ENCODE measurements at places on chromosomes 1 and 21. TPM values are rescaled to one million over a fixed set of nuclear protein-coding genes. Genes with fewer than 3 reads are reported as not detected.
A peak's percentile ranks its signal among the peaks of the same experiment; 100 is the strongest.

GRCh38 chr1:219472596-219472995 is 140.3 kb downstream of the ZC3H11B start:
- no peak for DNase-seq

Gene PLEKHM2
- 40.6 TPM for total RNA-seq

GRCh38 chr1:205669341-205670149 is 10.8 kb downstream of the SLC45A3 start:
- no peak for DNase-seq

Gene CCDC27
- total RNA-seq, result not detected

Gene ZFP69B
- 2.5 TPM for total RNA-seq

GRCh38 chr1:223207293-223208066 is 64.4 kb upstream of the TLR5 start:
- no peak for DNase-seq

DNA sequence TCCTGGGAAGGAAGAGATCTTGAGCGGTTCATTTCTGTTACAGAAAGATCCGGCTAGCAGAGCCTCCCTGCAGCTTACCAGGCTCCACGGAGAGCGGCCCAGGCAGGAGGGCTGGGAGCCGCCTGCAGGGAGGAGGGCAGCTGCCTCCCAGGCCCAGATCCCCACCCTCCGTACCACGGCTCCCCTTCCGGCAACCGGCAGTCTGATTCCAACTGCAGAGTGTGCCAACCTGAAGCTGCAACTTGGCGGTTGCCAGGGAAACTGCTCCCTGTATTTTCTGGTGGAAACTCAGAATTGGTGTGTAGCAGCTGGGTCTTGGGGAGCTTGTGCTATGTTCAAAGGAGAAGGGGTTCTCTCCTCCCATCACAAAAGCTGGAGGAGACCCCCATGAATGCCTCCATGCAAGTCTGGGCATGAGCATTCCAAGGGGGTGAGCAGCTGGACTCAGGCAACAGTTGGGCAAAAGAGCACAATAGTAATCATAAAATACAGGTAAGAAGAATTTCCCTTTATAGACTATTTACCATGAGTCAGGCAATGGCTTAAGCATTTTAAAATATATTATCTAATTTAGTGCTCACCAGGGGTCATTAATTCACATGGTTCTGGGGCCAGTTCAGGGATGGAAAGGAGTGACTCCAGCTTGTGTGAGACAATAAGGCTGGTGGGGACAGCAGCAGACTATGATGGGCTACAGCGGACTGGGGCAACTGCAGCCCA is 46.1 kb upstream of the KAZN start:
- no peak for DNase-seq

DNA sequence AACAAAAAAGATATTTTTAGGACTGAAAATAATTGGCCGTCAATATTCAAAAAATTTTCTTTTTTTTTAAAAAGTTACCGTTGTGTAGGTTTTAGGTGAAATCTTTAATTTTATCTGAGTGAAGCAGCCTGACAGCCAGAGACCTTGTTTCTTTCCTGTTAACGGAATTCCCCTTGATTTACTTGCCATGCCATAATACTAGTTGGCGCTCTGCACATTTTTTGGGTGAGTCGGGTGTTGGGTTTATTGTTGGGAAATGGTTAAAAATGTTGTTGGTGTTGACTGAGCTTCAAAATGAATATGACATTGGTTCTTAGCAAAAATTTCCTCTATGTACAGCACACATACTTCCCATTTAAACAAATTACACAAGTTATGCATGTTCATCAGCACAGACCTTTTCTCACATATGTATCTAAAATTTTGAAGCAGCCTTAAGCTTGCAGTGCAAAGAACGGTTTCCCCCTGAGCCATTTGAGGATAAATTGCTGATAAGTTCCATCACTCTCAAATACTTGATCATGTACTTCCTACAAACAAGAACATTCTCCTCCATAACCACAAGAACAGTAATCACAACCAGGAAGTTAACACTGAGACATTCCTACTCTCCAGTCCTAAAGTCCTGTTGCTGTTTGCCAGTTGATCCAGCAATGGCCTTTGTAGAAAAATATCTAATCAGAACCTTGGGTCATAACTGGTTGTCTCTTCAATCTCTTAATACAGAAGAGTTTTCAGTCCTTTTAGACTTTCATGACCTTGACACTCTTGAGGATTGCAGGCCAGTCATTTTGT is 34.2 kb downstream of the CAMTA1 start:
- DNase-seq, result no peak

- no peak for DNase-seq
Observed at GRCh38 chr1:104195395-104195794, 445.7 kb downstream of the AMY1C start.

DNA sequence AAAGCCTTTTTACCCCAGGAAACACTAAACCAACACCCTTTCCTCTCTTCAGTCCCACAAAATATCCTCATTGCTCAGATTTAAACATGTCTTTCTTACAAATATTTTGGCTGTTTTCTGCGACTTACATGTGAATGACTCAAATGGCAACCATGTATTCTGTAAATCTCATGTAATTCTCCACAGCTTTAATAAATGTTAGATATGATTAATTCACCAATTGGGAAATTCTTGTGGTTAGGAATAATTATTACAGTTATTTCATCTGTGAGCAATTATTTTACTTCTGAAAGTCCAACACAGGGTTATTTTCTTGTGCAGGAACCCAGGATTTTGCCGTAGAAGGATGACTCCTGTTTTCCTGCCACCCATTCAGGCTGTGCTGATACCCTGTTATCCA is 431.5 kb downstream of the LMO4 start:
- DNase-seq, result no peak

DNA sequence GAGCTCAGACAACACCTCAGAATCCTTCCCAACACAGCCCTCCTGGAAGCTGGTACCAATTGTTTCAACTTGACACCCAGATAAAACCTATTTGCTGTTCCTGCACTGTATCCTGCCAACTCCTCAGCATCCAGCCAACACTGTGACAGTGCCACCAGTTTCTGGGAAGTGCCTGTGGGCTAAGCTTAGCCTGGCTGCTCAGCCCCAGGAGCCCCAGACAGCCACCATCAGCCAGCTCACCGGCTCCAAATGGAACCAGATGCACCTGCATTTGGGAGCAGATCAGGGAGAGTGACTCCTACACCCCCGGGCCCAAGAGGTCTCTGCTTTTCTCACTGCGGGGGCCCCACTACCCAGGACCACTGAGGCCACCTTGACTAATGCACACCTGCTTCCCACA is 24.9 kb downstream of the KCNN3 start:
- DNase-seq, result no peak

Gene ARHGAP30
- total RNA-seq, result 12.1 TPM

GRCh38 chr1:86061551-86061990 is 95.0 kb downstream of the COL24A1 start:
- DNase-seq, result no peak

GRCh38 chr1:199550199-199551065 is 477.1 kb upstream of the NR5A2 start:
- DNase-seq, result no peak

Gene HMCN1
- total RNA-seq, result 4.7 TPM

GRCh38 chr1:1756661-1757421 is 21.4 kb downstream of the NADK start:
- no peak for DNase-seq

GRCh38 chr1:176799327-176799726 is 336.4 kb downstream of the PAPPA2 start:
- DNase-seq, result no peak

DNA sequence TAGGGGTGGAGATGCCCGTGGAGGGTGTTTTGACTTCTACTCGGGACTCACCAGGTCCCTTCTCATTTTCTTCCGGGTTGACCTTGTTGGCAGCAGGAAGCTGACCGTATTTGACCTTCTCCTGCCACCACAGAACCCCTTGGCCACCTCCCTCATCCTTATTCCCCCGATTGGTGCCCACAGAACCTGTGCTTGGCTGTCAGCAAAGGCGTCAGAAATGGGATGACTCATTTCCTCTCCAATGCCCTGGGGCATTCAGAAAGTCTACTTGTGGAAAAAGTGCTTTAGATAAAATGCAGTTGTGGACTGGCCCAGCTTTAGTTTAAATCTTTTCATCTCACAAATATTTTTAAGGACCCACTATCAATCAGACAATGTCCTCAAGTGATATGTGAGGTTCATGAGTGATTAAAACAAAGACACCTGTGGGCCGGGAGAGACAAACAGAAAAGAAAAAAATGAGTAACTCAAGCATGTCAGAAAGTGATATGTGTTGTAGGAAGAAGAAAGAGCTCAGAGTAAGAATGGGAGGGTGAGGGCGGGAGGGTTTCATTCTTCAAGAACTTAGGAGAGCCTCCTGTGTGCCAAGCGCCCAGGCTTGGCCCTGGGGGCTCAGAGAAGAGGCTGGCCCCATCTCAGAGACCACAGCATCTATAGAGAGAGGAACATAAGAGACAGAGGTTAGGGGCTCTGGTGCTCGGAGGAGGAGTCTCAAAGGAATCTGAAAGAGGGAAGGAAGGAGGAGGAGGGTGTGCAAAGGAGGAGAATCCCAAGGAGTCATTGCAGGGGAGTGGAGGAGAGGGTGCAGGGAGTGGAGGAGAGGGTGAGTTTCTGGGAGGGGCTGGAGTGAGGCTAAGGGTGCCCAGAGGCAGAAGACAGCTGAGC is 221.6 kb upstream of the VAMP3 start:
- no peak for DNase-seq

- no peak for DNase-seq
Observed at GRCh38 chr1:229674042-229674441, 48.0 kb downstream of the URB2 start.

DNA sequence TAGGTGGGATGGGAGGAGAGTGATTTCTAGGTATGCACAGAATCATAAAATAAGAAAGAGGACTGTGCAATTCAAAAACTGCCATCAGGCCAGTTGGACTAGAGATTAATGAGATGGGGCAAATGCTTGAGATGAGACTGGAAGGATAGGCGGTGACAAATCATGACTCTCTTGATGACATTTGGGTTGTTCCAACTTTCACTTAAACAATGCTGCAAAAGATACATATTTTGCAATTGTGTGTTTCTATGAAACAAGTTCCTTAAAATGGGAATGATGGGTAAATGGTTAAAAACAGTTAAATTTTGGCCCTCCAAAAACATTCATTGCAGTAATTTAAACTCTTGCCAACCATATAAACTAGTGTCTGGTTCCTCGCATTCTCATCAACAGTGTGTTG is 55.2 kb downstream of the RNASEL start:
- no peak for DNase-seq

DNA sequence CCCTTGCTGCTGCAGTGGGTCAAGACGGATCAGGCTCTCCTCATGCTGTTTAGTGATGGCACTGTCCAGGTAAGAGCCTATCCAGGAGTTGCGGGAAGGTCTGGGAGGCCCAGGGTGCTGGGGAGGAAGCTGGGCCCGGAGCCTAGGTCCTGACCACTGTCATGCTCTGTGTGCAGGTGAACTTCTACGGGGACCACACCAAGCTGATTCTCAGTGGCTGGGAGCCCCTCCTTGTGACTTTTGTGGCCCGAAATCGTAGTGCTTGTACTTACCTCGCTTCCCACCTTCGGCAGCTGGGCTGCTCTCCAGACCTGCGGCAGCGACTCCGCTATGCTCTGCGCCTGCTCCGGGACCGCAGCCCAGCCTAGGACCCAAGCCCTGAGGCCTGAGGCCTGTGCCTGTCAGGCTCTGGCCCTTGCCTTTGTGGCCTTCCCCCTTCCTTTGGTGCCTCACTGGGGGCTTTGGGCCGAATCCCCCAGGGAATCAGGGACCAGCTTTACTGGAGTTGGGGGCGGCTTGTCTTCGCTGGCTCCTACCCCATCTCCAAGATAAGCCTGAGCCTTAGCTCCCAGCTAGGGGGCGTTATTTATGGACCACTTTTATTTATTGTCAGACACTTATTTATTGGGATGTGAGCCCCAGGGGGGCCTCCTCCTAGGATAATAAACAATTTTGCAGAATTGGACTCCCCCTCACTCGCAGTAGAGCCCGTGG is 1.7 kb downstream of the DYNLT4 start:
- no peak for DNase-seq

DNA sequence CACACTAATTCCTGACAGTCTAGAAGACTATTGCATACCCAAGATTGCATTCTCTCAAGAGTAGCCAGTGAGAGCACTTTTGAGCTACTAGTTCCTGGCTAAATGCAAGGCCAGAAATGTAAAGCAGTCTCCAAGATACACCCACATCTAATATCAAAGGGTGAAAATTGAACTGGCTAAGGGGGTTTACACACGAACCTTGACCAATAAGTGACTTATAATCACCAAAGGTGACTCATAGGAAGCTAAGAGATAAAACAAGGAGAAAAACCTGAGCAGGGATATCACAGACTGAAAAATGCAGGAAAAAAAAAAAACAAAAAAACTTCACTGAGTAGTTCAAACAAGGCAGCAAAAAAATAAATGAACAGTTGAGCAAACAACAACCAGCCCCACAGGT is 172.2 kb upstream of the RRP15 start:
- no peak for DNase-seq

Gene RHEX
- 27.1 TPM for total RNA-seq

Gene AGPAT3
- 84.7 TPM for total RNA-seq

DNA sequence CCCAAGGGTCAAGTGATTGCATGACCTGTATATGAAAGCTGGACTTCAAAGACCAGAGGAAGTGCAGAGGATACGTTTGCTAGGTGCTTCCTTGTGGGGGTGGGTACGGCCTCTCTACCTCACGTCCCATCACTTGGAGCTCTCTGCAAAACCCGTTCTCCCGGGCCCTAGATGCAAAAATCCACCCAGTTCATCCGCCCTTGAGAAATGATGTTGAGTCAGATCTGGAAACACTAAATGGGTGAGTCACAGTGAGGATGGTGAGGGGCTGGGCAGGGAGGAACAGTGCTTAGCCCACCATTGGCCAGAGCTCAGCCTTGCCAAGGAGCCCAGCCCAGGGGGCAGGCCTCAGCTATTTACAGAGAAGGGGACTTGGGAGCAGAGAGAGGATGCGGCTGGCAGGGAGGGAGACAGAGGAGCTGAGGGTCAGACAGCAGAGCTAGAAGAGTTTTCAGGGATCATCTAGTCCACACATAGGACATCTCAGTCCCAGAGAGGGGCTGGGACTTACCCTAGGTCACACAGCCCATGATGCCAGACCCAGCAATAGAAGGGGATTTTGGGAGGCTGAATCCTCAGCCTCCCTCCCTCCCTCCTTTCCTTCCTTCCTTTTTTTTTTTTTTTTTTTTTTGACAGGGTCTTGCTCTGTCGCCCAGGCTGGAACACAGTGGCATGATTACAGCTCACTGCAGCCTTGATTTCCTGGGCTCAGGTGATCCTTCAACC is 14.6 kb downstream of the ARHGEF10L start:
- peak; percentile 83 for DNase-seq

Measured in ureter (tissue), 1 donor.